ENCODE measurements at places on chromosomes 7 and 10.
A peak's percentile ranks its signal among the peaks of the same experiment; 100 is the strongest.

- peak; percentile 48 for DNase-seq
Measured at GRCh38 chr10:121418126-121418777, 180.0 kb downstream of the FGFR2 start.

- DNase-seq: no peak
Measured at GRCh38 chr10:24257588-24257987, 48.6 kb downstream of the KIAA1217 start.

- no peak for DNase-seq
Measured at GRCh38 chr7:150330211-150330885, 7.0 kb upstream of the ACTR3C start.

- peak; percentile 44 for DNase-seq
Measured at GRCh38 chr10:19788075-19788686, 28.1 kb upstream of the PLXDC2 start.

DNA sequence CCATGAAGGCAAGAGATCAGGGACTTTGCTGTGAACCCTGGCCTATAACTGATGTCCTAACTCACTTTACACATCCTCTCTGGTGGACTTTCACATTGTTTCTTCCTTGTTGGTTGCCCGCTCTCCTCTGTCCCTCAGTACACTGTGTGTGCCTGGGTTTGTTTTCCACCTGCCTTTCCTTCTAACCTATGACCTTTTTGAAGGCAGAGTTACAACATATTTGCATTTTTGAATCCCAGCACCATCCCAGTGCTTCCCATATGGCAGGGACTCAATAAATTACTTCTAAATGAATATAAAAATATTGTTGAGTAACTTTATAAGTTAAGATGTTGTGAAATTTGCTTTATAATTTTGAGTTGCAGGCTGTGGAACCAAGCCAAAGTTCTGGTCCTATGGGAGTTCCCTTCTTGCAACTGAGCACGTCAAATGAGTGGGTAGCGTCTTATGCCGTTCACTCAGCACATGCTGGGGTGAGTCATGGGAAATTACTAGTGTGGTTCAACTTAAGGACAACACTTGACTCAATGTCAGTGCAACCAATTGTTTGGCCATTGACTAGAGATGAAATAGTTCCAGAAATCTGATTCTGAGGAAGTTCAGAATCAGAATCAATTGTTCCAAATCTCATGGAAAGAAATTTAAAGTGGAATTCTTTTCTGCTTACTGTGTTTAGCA is 250.9 kb downstream of the TWIST1 start:
- DNase-seq: peak; percentile 100

DNA sequence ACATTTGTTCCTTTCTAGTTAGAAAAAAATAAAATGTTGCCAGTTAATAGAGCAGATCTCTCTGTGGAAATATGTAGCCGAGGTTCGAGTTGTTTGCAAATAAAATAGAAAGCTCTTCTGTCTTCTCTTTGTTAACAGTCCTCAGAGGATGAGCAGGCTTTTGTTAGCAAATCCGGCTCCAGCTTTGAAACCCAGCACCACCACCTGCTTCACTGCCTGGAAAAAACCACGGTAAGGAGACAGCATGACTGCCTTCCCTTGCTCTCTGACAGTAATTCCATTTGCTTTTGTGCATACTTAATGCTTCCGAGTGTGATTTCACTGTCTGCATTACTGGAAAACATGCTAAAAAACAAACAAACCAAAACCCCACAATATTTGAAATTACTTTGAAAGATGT is 115.6 kb downstream of the TSPAN12 start:
- DNase-seq: no peak

DNA sequence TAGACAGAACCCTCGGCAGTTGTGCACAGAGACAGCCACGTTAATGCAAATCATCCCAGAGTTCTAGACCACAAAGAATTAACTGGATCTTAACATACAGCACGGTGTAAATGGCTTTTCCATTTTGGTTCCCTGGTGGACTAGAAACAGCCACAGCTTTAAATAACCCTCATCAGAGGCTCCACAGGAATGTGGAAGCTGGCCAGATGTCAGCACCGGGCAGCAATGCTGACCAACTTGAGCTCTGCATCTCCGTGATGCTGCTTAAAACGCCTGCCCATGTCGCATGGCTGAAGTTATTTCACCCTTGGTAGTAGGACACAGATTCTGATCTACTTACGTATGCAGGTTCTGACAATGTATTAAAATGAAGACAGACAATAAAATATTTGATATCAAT is 24.5 kb downstream of the RSU1 start:
- peak; percentile 87 for DNase-seq

DNA sequence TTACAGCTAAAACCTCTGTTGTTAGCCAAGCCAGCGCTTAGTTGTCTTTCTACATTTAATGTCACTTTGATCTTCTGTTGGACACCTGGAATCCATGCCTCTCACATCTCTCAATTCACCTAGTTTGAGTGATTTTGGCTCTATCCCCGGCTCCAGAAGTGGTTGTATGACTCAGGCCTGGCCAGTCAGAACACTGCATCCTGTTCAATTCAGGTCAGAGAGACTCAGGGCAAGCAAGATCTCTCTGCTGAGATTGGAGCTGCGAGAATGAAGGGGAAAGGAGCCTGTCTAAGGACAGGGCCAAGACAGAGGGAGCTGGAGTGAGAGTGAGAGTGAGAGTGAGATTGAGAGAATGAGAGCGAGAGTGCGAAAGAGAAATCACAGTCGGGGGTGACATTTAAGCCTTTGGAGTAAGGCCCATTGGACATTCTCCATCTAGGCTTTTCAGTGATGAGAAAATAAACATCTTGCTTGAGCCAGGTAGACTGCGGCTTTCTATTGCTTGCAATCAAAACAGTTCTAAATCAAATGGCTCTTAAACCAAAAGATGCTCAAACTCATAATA is 83.3 kb upstream of the DYNC1I1 start:
- peak; percentile 29 for DNase-seq

DNA sequence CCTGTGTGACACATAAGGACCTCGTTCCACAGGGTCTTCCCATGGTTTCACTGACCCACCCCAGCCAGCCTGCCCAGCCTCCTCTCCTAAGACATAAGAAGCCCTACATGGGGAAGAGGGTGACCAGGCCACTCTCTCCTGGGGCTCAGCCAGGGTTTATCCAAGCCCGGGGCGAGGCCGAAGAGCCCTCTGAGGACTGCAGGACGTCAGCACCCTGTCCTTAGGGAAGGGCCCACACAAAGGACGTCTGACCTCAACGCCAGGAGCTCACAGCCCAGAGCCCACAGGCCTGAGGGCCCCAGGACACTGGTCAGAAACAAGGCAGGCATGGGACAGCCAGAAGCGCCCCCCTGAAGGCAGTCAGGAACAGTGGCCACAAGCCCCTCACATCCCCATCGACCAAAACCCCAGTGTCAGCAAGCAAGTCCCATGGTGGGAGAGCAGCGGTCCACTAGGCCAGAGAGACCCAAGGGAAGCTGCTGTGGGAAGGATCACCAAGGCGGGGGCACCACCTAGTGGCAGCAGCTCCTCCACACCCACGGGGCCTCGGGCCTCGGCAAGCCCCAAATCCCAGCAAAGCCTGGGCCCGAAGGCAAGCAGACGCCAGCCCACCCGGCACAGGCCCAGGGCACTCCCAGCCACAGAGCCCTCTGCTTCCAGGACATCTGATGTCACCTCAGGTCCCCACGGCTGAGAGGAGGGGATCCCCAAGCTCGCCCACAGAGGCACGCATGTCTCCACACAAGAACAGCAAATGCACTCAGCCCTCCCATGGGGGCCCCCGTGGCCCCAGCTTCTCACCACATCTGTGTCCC is 23.4 kb downstream of the MAD1L1 start:
- peak; percentile 57 for DNase-seq

DNA sequence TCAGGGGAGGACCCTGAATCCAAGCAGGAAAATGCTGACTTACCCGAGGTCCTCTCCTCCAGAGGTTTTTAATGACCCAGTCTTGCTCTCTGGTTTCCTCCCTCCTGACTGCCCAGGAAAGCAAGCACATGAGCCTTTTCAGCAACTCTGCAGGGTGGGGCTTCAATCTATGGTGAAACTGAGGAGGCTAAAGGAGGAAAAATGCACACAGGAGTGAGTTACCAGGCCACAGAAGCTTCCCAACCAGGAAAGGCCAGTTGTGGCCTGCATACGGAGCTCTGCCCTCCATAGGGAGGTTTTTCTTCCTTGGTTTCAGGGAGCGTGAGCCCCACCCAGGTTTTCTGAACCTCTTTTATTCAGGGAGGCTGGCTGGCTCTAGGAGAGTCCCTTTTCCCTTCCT is 14.1 kb upstream of the DLG5 start:
- DNase-seq: no peak

GRCh38 chr7:105268056-105268455 is 120.7 kb downstream of the SRPK2 start:
- DNase-seq: peak; percentile 90

DNA sequence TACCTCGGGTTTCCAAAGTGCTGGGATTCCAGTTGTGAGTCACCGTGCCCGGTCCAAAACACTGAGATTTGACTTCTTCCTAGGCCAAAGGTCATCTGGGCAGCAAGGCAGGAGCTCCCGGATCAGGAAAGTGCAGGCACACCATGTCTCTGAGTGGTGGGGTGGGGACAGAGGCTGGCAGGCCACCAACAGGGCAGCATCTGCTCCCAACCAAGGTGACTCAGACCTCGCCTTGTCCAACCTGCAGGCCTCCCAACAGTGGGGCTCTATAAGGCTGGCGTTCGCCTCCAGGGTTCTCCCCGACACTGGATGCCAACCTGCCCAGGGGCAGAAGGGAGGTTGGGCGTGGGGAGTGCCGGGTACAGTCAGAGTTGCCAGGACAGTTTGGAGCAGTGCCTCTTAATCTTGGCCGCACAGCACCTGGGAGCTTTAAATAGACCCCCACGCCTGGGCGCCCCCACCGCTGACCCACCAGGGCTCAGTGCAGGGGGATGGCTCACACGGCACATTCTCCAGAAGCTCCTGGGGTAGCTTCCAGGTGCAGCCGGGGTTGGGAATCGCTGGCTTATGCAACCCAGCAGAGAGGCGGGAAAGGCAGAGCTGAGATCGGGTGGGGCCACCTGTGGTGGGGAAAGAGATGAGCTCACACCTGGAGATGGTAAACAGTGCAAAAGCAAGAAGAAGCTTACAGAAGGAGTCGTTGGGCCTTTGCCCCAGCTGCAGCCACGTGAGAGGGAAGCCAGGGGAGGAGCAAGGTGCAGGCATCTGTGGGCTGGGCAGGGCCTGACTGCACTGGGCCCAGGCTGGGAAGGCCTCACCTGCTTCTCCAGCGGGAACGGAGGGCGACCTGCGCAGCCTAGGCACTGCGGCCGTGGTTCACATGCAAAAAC is 10.9 kb downstream of the CALML5 start:
- no peak for DNase-seq

DNA sequence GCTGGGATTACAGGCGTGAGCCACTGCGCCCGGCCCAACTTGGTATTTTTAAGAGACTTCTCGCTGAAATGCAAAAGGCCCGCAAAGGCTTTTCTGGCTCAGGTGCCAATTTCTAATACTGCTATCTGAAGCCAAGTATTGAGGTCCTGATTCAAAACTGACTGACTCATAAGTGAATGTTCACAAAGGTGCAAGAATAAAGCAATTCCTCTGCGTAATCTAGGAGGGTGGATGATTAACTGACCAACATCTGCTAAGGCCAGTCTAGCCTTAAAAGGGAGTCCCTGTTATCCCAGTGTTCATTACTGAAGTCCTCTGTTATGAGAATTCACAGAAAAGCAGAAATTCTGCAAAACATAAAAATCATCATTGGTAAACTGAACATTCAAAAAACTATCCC is 111.4 kb downstream of the SRPK2 start:
- DNase-seq: peak; percentile 97

GRCh38 chr10:7230951-7231350 is 179.9 kb downstream of the SFMBT2 start:
- peak; percentile 21 for DNase-seq

GRCh38 chr7:27739301-27739908 is 557 bp upstream of the TAX1BP1 start:
- DNase-seq: peak; percentile 30

DNA sequence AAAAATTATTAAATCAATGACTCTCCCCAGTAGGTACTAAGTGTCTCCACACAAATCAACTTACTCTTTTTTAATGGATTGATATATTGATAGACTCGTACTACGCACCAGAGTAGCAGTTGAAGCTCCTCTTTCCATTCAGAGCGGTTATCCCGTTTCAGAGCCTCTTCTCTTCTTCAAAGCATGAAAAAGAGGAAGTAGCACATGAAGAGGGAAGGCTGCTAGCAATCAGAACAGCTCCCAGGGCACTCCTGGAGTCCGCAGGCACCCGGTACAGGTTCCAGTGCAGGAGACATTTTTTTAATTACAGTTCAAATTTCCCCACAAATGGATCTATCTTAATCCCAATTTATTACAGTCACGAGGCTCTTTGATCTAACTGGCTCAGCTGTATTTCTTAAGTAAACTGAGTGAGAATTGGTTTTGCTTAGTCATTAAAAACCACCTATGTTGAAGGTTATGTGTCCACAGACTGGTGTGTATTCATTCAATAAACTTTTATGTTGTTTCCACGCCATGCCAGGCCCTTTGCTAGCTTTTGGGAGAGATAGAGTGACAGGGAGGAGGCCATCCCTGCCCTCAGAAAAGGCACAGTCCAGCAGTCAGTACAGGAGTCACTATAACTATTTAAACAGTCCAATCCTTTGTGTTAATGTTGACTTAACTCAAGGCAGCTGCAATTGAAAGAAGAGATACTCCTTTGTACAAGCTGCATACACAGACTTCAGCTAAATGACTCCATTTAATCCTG is 32.1 kb upstream of the CALN1 start:
- no peak for DNase-seq

DNA sequence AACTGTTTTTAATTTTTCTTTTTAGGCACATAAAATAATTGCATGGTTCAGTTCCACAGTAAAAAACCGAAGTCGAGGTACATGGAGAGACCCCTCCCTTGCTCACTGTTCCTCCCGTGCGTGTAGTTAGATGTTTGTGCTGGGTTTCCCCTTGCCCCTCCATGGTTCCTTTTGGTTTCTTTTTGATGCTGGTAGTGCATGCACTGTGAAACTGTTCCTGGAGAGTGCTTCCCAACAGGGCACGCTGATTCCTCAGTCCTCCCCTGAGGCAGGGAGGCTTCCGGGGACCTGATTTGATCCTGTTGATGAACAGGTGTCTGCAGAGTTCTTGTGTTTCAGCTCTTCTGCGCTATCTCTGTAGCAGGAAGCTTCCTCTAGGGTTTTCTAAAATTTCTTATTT is 69.5 kb downstream of the ADCY1 start:
- DNase-seq: no peak

DNA sequence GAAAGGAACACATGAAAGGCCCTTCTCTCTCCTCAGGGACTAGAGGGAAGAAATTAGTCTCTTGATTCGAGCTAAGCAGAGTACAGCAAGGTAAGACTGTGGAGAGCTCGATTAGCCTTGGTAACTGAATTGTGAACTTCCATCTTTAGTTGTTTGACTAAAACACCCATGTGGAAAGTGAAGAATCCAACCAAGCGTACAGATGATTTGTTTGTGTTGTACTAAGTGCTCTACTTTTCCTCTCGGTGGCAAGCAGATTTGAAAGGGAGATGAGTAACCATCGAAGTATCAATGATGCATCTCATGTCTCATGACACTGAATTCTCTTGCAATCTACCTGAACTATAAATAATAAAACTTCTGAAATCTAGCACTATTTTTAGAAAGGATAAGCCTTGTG is 80.7 kb downstream of the FZD1 start:
- DNase-seq: peak; percentile 59
